ENCODE measurements at places on chromosomes 2 and 18.

- no peak for DNase-seq
Observed at GRCh38 chr18:24516261-24516660, 55.8 kb downstream of the HRH4 start.

DNA sequence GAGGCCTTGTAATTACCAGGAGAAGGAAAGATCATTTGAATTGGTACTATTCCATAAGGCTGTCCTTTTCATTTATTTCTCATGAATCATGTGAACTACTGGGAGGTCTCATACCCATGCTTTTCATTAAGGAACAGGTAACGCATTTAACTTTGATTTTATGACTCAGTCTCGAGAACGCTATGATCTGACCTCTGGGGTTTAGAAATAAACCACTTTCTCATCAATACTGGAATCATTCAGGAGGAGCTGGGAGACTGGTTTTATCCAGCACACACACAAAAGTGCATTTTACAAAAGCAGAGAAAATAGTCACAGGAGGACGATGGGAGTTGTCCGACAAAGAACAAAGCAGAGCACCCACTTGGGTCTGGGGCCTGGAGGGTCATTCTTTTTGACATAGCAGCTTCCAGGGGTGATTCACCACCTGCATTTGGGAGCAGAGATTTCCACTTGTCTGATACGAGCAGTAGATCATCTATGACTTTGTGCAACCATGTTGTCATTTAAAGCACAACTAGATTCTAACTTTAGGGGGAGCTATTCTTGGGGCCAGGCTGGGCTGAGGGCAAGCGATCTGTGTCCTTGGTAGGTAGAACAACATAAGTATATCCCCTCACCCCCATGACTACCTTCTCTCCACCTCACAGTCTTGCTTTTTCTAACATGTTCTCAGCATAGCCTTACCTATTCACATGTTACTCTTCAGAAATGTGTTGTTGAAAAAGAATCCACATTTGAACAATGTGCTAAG, 95.9 kb upstream of the SCG2 start:
- no peak for DNase-seq

- no peak for DNase-seq
Observed at GRCh38 chr2:105294844-105295481, 34.6 kb downstream of the TGFBRAP1 start.

DNA sequence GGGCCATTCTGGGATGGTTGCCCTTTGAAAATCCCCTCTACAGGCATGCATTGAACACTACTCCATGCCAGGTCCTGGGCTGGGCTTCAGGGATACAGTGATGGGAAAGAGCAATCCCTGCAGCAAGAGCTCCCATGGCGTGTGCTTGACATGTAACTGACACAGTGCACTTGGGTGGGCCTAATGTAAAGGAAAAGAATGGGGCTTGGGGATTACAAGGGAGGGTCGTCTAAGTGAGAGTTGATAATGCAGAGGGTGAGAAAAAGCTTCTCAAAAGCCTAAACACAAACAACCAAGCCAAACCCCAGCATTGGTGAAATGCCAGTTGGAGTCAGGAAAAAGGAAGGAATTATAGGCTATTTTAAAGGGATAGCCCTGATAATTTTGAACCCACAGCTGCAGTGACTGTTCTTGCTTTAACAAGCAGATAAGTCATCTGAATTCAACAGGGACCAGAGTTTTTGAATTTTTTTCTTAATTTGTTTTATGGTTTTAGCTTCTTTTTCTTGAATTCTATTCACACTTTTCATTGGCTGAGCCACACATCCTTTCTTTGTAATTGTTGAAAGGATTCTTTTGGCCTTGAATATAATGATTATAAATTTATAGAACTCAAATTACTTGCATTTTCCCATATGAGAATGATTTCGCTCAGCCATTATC, 308.7 kb downstream of the LPIN1 start:
- no peak for DNase-seq

DNA sequence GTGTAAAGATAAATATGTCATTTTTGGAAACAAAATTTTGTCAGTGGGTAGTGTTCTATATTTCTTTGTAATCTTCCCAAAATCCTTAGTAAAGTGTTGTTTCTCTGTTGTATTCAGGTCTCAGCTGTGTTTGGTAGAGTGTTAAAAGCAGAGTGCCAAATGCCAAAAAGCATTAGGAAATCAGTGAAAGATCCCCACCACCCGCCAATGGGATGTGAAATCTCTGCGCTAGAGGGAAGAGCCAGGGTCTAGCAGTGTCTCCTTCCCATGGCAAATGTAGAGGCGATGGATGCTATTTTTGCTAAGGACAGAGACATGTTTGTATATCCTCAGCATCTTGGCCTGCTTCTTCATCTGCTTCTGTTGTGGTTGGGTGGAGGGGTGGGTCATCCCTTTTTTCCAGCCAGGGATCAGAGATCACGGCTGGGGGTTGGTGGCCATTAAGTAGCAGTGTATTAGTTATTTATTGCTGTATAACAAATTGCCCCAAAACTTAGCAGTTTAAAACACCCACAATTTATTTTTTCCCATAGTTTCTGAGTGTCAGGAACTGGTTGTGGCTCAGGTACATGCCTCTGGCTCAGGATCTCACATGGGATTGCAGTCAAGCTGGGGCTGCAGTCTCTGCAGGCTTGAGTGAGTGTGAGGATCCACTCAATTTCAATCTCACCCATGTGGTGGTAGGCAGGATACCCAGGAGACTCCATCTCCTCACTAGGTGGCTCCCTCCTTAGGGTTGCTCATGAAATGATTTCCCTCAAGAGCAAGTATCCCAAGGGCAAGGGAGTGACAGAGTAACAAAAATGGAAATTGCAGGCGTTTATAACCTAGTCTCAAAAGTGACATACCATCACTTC, 211.9 kb downstream of the MYCN start:
- no peak for DNase-seq

- no peak for DNase-seq
Observed at GRCh38 chr2:60794271-60794863, 38.3 kb downstream of the PAPOLG start.

- DNase-seq = no peak
Observed at GRCh38 chr2:86023366-86023712, 82.3 kb downstream of the POLR1A start.

GRCh38 chr2:158232476-158232875, 130.8 kb downstream of the UPP2 start:
- no peak for DNase-seq

GRCh38 chr18:55466789-55467188, 121.2 kb downstream of the TCF4 start:
- DNase-seq = no peak

DNA sequence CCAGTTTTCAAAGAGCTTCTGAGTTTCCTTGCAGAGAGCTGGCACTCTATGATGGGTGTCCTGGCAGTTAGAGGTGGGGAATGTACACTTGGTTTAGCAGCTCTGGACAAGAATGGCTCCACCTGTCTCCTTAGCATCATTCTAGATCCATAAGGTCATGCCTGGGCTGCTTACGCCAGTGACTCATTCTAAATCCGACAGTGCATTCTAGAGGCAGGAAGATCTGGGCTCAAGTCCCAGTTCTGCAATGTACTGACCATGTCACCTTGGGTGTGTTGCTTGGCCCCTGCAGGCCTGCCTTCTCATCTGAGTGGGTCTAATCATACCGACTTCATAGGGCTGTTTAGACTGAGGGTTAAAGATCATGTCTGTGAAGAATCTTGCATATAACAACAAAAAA, 46.5 kb downstream of the PTGR3 start:
- no peak for DNase-seq

DNA sequence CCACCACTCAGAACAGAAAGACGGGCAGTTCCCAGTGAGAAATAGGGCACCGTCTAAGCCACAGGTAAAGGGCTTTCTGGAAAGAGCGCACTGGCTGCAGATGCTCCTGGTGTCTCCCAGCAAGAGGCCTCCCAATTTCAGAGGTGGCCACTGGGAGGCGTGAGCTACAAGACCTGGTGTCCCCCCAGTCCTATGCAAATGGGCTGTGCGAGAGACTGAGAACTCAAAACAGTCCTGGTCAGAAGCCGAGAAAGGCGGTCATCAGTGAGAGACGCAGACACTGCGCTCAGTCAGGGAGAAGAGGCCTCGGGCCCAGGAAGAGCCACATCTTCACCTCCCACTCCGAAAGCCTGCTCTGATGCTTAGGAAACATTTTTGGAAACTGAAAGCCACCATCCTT, 179.5 kb downstream of the EIPR1 start:
- no peak for DNase-seq

DNA sequence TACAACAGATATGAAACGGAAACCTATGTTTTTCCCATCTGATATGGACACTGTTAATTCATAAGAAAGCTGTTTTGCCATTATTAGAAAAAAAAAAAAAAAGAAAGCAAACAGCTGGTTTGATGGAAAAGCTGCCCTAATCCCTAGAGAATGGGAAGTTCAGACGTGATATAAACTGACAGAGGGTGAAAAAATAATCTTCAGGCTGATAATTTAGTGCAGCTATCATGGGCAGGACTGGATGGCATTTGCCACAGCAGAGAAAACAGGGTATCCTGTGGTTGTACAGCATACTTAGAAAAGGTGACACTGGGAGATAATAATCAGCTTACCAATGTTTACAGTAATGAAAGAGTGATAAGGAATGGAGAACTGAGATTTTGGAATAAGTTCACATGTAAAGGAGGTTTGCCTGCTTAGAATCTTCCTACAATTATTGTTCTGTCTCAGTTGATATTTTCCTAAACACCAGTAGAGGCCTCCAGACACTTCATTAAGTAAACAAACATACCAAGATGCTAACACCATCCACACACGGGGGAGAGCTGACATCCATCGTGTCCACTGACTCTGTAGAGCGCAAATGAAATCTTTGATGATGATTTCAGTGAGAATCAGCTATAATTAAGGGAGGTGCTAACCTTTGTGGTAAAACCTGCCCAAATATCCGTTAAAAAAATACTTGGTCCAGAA, 211.6 kb upstream of the MMADHC start:
- DNase-seq = no peak

GRCh38 chr18:32542221-32542798, 71.6 kb upstream of the GAREM1 start:
- DNase-seq = no peak

DNA sequence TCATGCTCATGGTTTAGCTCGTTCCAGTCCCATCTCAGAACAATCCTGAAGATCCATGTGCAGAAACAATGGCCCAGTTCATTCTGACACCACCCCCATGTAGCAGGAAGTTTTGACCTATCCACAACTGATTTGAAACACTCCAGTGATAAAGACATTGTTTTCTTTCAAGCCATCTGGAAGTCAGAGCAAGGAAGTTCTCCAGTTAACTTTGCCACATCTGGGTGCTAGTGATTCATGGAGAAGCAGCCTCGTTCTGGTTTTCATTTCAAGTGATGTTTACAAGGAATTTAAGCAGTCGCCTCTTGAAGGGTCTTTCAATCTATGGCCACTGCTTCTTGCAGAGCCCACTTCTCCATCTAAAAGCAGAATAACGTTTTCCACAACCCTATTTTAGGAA, 36.6 kb upstream of the TWIST2 start:
- no peak for DNase-seq

- no peak for DNase-seq
Observed at GRCh38 chr2:15630978-15631719, 39.5 kb downstream of the DDX1 start.

GRCh38 chr2:166112193-166112605, 15.6 kb downstream of the SCN1A start:
- DNase-seq = no peak

DNA sequence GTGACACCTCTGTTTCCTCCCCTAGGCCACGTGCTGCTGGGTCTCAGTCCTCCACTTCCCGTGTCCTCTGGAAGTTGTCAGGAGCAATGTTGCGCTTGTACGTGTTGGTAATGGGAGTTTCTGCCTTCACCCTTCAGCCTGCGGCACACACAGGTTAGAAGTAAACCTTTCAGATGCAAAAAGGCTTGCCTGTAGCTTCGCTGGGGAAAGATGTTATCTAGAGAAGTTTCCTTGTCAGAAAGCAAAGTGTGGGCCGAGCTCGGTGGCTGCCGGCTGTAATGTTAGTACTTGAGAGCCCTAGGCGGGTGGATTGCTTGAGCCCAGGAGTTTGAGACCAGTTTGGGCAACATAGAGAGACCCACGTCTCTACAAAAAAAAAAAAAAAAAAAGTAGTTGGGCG, 16.7 kb downstream of the IL1R2 start:
- no peak for DNase-seq

GRCh38 chr18:29154196-29154757, 977.3 kb upstream of the CDH2 start:
- DNase-seq = no peak

- DNase-seq = no peak
Observed at GRCh38 chr2:159139216-159139933, 147.1 kb downstream of the WDSUB1 start.

- no peak for DNase-seq
Observed at GRCh38 chr2:74847070-74847858, 13.3 kb downstream of the HK2 start.

DNA sequence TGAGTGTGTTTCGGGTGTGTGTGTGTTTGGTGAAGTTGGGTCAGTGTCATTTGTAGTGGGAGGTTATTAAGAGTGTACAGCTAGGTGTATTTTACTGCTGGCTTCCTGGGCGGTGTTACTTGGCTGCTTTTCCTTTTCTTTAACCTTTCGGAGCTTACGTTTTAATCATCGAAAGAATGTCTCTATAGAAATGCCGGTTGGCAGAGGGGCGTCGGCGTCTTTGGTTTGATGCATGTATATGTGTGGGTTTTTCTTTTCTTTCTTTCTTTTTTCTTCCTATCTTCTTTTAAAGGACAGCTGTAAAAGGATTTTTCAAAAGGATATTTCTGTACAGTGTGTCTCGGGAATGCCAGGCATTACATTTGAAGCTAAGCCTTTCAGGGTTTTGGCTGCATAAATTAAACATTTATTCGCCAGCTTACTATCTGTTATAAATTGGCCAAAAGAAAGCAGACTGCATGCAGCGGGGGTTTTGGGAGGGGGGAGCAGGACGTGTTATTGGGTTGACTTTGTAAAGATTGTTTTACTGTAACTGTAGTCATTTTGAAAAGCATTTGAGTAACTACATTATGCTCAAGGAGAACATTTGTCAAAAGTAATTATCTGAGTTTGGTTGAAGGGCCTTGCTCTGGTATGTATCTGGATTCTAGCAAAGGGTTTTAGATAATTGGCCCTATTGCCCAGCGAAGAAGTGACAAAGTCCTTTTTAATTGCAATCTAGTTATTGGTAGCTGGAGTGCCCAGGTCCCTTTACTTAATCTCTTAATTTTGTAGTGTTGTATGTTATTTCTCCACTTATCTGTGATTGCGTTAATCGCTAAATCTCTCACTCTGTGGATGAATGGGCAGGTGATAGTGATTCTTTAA, 1.6 kb downstream of the ASXL3 start:
- no peak for DNase-seq

DNA sequence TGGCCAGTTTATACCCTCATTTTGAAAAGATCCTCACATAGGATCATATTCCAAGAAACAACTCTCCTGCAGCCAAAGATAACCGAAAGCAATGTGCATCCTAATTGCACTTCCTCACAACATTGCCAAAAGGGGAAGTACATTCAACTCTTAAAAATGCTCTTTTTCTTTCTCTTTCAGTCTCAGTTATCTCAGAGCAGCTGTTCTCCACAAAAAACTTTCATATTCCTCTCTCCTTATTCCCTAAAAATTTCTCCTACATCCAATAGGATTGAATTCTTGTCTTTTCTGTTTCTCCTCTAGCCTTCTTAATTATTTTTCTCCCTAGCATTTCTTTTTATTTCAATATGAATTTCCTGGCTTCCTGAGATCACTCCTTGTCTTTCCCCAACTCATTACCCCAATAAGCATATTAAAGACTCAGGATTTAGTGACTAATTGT, 7.4 kb upstream of the VRK2 start:
- no peak for DNase-seq

- DNase-seq = no peak
Observed at GRCh38 chr2:30371772-30372373, 75.2 kb upstream of the LCLAT1 start.

GRCh38 chr2:217260441-217261115, 400.7 kb upstream of the TNP1 start:
- no peak for DNase-seq

Data from activated naive CD4-positive, alpha-beta T cell (primary cell).